Glomerular endothelial cell (primary cell): ENCODE measurements at places on chromosomes 4 and X.

- DNase-seq: no peak
Measured at GRCh38 chrX:134985479-134985878, 5.3 kb upstream of the SMIM10 start.

DNA sequence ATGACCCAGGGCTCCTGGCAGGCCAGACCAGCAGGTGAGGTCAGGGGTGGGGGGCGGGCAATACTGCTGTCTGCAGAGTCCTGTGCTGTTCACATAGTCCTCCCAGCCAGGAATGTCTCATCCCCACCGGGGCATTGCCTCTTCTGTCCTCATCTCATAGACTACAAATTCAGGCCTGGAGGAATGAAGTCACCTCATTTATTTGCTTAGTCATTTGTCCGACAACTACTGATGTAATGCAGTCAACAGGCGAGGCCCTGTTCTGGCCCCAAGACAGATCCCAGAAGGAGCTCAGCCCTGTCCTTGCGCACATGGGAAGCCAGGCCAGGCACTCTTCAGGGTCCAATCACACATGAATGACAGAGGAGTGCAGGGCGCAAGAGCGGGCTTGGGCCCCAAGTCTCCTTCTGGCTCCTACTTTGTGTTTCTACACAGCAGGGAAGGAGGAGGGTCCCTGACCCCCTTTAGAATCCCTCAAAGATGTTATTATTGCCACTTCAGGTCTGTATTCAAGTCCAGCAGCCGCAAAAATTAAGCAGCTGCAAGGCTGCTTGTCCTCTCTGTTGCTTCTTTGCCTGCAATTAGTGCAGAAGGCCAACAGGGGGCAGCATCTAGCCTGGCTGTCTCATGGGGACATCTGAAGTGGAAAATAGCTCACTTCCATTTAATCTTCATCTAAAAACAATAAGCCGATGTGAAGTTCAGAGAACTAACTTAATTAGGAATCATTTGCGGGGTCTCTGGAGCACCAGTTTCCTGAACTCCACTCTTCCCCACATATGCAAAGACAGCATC, 15.2 kb upstream of the HMX1 start:
- no peak for DNase-seq

- no peak for DNase-seq
Measured at GRCh38 chr4:185587427-185588161, 52.3 kb upstream of the PDLIM3 start.

- no peak for DNase-seq
Measured at GRCh38 chrX:19793471-19793870, 93.9 kb downstream of the SH3KBP1 start.

- no peak for DNase-seq
Measured at GRCh38 chrX:17737710-17737985, 355 bp downstream of the SCML1 start.

DNA sequence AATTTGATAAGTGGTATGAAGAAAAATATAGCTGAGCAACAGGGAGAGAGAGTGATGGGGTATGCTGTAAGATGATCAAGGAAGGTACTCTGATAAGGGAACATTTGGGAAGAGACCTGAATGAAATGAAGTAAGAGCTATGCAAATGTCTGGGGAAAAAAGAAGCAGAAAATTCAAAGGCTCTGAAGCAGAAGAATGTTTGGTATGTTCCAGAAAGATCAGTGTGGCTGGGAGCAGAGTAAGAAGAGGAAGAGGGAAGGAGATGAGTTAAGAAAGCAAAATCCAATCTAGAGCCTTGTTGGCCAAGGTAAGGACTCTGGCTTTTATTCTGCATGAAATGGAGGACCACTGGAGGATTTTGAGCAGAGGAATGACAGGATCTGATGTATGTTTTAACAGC, 90.0 kb downstream of the AWAT2 start:
- DNase-seq: no peak

- DNase-seq: no peak
Measured at GRCh38 chrX:140756941-140757340, 47.4 kb downstream of the LINC00632 start.

GRCh38 chr4:91064157-91064853, 937.1 kb downstream of the CCSER1 start:
- peak; percentile 18 for DNase-seq

DNA sequence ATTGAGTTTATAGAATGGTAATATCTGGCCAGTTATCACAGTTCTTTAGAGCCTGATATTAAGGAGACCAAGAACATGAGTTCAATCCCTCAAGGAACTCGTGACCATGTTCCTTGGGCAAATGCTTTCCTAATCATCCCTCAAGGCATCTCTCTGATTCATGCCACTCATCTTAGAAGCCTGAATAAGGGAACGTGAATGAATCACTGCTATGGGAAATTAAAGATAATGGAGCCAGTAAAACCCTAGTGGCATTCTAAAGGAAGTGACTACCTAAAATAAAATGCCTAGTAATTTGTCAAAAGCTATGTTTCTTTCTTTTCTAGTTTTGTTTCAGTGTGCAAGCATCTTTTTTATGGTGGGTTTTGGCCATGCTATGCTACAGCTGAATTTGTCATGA, 1161.3 kb downstream of the C4orf33 start:
- peak; percentile 29 for DNase-seq

GRCh38 chrX:54819201-54819600, 11.7 kb downstream of the MAGED2 start:
- no peak for DNase-seq

- DNase-seq: no peak
Measured at GRCh38 chr4:152943672-152944071, 7.5 kb downstream of the FHDC1 start.

DNA sequence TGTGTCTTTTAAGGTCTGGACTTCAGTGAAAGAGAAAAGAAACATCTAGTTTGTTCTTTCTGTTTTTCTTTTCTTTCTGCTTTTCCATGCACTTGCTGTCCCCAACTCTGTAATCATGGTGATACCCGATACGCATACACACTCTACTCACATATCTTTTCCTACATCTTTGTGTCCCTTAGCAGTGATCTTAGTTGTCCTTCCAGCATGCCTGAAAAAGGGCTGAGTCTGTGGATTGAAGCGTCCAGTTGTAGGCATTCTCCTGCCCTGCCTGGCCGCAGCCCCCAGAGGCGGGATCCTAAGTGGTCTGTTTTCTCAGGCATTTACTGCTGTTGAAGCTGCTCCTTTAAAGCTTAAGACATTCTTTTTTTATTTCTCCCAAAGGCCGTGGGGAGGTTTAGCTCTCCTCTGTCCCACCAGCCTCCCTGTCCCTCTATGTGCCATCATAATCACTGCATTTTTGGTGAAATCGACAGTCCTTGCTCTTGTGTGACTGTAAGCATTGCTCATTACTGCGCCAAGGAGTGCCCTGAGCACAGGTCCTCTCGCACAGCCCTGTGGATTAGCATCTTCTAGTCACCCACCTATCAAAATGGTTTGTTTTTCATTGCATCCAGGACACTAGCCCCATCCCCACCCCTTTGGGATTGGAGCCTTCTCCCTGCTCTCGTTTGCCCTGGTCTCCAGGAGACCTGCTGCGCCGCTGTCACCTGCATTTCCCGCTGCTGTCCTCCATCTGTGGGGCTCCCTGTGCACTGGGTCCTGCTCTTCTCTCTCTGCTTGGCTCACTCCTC, 4.4 kb downstream of the RGS12 start:
- DNase-seq: no peak

- no peak for DNase-seq
Measured at GRCh38 chr4:184392316-184392715, 82.0 kb downstream of the IRF2 start.

GRCh38 chrX:2320089-2320488, 180.7 kb downstream of the DHRSX start:
- DNase-seq: no peak

- DNase-seq: no peak
Measured at GRCh38 chrX:102115748-102116147, 9.7 kb upstream of the TCEAL2 start.

GRCh38 chr4:151169900-151170299, 70.5 kb downstream of the RPS3A start:
- DNase-seq: no peak

DNA sequence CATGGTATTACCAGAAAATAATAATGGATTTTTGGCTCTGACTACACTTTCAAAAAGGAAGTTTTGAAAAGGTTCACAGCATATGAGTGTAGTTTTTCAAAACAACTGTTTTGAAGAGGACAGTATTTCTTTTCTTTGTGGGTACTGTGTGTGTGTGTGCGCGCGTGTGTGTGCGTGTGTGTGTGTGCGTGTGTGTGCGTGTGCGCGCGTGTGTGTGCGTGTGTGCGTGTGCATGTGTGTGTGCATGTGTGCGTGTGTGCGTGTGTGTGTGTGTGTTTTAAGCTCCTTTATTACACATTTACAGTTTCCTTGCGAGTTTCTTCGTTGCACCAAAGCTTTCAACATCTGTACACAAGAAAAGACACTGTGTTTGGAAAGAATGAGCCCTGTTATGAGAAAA, 755.4 kb downstream of the SH3BGRL start:
- no peak for DNase-seq

GRCh38 chrX:40083979-40084359, 13.8 kb downstream of the BCOR start:
- DNase-seq: no peak

DNA sequence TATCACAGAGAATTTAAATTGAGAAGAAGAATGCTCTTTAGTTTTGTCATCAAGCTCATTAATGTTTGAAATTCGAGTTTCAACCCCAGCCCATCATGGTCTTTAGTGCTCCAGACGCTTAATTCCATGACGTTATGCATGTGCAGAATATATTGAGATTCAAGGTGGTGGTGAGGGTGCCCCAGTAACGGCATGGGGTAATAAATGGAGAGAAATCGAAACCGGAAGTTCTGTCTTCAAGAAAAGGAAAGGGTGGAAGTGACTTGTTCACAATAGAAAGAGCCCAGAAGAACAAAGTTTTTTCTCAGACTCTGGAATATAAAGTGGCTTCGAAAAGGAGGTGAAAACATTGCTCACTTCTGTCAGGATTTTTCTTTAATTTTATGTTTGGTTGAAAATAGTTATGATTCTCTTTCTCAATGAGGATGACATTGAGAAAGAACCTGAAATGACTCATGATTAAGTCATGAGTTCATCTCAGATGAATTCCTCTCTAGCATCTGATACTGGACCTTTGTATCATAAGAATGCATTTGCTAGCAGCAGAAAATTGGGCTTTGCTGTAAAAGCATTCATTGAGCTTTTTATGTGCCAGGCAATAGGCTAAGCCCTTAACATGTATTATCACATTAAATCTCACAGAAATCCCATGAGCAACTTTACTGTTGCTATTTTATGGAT, 779 bp upstream of the DDX60L start:
- DNase-seq: peak; percentile 72

- DNase-seq: no peak
Measured at GRCh38 chr4:67332627-67333026, 212.7 kb downstream of the CENPC start.

GRCh38 chr4:2006367-2006766, 2.4 kb downstream of the NELFA start:
- no peak for DNase-seq

GRCh38 chrX:334331-334891, 15.8 kb upstream of the GTPBP6 start:
- DNase-seq: no peak

DNA sequence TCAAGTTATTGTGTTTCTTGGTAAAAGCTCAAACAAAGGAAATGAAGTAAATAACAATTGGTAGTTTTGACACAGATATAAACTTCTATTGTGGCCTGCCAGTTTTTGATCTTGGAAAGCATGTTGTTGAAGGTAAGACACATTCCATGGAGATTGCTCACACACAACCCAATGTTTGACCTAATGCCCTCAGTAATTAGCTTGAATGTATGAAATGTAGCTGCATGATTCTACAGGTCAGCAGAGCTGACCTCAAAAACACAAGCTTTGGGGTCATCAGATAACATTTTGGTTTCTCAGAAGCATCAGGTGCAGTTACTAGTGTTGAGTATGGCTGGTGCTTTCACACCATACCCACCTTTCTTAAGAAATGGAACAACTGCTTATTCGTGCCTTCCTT, 16.5 kb downstream of the GPR173 start:
- DNase-seq: no peak

- DNase-seq: no peak
Measured at GRCh38 chr4:40789031-40789430, 39.3 kb downstream of the NSUN7 start.

- DNase-seq: no peak
Measured at GRCh38 chr4:32337403-32337802, 1617.2 kb downstream of the PCDH7 start.

DNA sequence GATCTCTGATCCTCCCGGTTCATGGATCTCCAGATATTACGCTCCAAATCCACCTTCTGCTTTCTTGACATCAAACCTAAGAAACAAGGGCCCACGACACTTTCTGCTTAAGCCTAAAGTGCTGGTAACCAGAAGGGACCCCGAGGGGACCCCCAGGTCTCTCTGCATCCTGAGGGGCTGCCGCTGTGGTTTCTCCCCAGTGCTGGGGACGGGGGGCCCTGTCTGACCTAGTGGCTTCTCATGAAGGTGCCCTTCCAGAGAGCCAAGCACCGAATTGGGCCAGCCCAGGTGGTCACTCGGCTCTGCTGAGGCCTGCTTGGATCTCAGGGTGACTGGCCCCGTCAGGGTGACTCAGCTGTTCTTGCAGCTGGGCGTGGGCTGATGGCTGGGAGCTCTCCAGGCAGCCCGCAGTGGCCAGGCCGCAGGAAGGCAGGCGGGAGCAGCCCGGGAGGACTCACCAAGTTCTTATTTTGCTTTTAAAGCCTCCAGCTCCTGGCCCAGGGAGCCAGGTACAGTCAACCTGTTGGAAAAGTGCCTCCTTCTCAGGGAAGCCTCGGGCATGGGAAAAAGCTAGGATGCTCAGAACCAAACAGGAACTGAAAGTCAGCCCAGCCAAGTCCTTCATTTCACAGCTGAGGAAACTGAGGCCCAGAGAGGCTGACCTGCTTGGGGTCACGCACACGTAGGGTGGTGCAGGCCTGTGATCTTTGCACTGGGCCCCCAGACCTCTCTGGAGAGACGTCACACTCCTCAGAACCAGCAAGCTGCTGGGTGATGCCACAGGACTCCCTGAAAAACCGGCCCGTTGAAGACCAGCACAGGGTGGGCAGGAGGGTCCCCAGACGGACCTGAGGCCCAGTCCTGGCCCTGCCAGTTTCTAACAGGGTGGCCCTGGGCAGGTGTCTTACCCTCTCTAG, 16.7 kb downstream of the BLOC1S4 start:
- no peak for DNase-seq

GRCh38 chrX:141832247-141832646, 5.9 kb upstream of the MAGEC3 start:
- no peak for DNase-seq

GRCh38 chr4:140863197-140863596, 107.0 kb upstream of the TBC1D9 start:
- DNase-seq: no peak

DNA sequence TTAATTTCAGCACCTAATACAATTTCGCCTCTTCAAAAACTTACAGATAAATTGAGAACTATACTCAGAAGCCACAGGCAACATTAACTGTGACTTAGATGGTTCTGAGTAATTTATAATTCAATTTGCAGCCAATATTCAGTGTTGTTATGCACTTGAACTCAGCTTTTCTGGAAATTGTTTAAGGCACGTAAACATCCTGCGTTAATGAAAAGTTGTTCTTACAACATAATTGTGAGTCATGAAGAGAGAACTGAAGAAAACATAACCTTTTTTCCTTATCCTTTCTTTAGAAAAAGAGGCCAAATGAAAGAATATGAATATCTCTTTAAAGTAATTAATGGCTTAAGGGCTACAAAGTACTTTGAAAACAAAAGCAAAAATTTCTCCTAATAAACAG, 16.6 kb upstream of the H2AZ1 start:
- no peak for DNase-seq
